ENCODE measurements at places on chromosomes 12 and 14. TPM values are rescaled to one million over a fixed set of nuclear protein-coding genes. Genes with fewer than 3 reads are reported as not detected.

The CCDC197 gene
- not detected for total RNA-seq

The SLC16A7 gene
- total RNA-seq: 48.9 TPM

The SRGAP1 gene
- total RNA-seq: 9.3 TPM

The GLS2 gene
- 0.16 TPM for total RNA-seq

The GLT1D1 gene
- 0.09 TPM for total RNA-seq
